Hippocampal formation (tissue), 2 donors: ENCODE measurements at places on chromosomes 3 and 15.
A peak's percentile ranks its signal among the peaks of the same experiment; 100 is the strongest.

GRCh38 chr3:149085828-149086231 is 503 bp downstream of the HLTF start:
- DNase-seq: no peak

DNA sequence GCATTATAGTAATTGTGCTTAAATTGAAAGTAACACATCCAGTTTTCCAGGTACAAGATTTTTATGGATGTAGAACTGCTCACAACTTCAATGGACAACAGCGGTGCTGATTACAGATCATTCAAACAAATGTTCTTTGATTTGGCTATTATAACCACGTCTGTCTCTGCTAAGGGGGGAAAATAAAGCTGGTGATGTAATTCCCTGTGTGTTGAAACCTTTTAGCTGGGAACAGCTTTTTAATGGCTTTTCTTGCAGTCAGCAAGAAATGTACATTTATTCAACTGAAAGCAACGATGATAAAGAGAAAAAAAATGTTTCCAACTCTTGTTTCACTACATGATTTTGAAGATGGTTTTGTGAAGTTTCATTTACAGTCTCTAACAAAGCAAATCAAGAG is 431.9 kb upstream of the AGTR1 start:
- DNase-seq: no peak

DNA sequence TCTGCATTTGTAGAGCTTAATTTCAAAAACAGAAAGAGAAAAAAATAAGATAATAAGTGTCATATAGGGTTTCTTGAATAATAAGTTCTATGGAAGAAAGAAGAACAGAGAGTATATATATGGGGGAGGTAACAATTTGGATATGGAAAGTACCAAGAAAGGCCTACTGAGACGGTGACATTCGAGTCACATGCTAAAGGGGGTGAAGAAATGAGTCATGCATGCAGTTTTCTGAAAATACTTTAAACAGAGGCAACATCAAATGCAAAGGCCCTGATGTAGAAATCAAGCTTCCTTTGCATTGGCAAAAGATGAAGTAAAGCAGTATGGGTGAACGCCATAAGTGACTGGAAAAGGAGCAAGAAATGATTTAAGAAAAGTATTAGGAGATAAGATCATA is 371.6 kb upstream of the ZNF385D start:
- no peak for DNase-seq

DNA sequence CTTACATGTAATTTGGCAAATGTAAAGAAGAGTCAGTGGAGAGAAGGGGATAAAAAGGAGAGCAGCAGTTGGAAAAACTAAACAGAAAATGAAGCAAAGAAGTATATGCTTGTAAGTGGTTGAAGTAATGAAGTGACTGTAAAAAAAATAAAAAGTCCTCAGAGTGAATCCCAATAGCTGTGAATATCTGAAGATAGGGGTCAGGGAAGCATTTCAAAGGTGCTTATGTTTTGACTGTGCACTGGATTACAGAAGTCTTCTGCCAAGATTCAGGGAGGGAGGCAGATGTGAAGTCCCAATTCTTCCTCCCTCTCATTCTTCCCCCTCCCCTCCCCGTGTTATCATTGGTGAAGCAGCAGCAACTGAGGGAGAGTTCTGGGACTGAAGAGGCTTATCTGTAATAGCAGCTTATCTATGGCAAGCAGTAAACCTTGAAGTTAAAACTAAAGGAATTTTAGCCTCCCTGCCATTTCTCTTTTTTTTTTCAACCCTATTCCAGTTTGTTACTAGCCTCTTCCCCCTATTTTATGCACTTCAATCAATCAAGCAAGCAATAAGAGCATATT is 597.9 kb downstream of the IGSF11 start:
- no peak for DNase-seq

DNA sequence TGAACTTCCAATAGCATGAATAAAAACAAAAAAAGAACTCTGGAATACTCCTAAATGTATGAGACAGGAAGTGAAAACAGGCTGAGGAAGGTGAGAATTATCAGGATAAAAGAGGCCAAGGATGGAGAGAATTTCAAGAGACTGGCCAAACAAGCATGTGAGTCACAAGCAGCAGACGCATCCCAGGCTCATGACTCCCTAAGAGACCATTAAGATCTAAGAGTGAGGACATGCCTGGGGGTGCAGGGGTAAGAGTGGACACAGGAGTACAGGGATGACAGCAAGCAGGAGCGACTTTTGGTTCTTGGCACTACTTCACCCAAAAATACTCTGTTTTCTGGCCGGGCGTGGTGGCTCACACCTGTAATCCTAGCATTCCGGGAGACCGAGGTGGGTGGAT is 7.1 kb downstream of the SCAMP2 start:
- no peak for DNase-seq

GRCh38 chr3:3836845-3837244 is 37.6 kb downstream of the LRRN1 start:
- DNase-seq: no peak

DNA sequence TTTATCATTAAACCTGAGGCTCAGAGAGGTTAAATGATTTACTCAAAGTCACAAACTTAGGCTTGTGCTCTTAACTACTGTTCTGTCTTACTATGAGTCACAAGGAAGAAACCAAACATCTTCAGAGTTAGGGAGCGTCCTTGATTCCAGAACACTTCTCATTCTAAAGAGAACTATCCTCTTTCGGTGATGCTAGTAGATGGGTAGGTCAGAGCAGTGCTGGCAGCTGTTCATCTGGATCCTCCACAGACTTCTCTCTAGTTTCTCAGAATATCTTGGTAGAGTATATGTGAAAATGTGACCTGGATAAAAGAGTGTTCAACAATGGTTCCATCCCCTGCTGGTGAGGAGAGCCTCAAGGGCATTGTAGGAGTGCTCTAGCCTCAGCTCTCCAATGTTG is 3.3 kb downstream of the ARL6IP5 start:
- DNase-seq: no peak

DNA sequence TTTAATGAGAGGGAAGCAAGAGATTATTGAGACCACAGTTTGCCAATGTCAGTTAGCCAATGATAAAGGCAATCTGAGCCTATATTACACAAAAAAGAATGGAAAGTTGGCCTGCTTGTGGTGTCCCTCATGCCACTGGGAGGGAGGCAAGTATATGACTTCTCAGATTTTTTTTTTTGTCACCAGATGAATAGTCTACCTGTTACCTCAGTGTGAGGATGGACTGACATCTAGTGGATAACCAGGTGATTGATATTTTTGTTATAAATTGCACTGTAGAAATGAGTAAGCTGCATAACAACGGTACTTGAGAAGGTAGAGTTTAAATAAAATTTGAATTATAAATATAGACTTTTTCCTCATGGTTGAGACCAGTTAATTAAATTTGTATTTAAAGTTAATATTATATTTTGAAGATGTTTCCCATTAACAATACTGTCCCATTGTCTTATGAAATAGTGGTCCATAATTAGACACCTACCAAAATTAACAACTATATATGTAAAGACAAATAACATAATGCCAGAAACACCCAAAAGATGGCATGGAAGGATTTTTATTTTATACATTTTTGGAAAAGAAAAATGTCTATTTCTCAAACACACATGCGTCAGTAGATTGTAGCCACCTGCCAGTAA is 237.8 kb upstream of the GADL1 start:
- DNase-seq: no peak

GRCh38 chr3:27571345-27571744 is 87.2 kb upstream of the SLC4A7 start:
- no peak for DNase-seq

DNA sequence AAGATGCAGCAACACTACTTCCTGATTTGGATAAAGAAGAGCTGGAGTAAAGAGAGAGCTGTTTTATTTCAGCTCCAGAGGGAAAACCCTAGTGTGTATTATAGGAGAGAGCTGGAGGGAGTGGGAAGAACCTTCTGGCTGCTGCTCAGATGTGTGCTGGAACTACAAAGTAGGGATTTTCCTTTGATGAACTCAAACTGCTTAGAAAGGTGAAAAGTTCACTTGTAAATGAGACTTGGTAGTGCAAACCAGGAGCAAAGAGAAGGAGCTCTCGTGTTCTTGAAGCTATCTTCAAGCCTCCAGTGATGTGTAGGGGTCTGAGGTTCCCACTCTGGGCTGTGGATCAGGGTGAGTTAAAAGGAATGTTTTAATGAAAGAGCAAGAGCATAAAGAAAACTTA is 110.4 kb downstream of the EDEM1 start:
- DNase-seq: no peak

DNA sequence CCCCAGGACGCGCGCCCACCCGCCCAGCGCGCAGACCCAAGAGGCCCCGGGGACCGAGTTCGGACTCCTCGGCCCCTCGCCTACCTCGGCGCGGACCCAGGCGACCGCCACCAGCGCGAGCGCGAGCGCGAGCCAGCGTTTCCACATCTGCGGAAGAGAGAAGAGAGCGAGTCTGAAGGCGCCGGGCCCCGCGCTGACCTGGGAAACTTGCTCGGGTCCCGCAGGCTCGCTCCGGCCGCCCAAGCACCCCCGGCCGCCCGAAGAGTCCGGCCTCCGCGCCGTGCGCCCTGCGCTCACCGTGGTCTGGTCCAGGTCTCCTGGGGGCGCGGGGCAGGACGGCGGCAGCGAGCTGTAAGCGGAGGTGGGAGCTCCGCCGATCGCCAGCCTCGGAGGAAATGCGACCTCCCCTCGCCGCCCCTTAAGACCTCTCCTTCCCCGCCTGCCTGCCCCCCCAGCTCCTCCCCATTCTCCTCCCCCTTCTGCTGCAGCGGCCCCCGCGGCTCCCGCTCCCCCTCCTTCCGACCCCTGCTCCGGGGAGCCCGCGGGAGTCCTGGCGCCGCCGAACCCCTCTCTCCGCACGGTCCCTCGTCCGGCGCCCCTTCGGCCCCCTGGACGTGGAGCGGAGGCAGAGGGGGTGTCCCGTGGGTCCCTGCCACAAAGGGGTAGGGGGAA is at the start of gene FSTL1:
FSTL1 (minus strand) TSS at position 393 of the 672 bp plus-strand sequence; CDS start at position 147, 246 bp downstream.
- peak; percentile 6 for DNase-seq

- no peak for DNase-seq
Measured at GRCh38 chr3:102460579-102460978, 25.8 kb downstream of the ZPLD1 start.
